ENCODE measurements at places on chromosomes 6 and 20.
A peak's percentile ranks its signal among the peaks of the same experiment; 100 is the strongest.

DNA sequence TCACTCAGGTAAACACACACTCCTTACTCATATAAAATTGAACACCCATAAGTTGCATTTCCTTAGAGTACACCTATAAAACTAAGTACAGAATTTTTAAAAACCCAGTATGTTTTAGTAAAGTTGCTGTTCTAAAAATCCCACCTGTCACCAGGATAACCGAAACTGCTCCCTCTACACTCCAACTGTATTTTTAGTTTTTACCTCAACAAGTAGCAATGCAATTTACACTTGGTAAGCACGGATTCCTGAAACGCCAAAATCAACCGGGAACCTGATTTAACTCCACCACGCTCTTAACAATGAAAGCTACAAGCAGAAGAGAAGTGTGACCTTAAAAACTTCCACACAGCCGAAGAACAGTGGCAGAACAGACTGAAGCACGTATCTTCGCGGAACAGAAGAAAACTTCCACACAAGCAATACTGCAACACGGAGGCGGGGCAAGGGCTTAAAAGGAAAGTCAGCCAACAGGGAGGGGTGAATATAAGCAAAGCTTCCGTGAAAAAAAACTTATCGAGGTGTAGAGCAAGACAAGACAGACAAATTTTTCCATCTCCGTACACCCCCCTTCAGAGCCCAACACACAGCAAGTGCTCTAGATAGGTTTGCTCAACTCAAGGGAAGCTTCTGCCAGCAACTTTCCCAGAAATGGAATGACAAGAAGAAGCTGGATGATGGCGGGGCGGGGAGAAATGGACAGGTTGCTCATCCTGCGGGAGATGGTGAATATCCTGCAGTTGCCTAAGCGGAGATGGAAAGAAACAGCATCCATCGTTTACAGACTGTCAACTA is 1.4 kb downstream of the STAU1 start:
- peak; percentile 20 for DNase-seq

DNA sequence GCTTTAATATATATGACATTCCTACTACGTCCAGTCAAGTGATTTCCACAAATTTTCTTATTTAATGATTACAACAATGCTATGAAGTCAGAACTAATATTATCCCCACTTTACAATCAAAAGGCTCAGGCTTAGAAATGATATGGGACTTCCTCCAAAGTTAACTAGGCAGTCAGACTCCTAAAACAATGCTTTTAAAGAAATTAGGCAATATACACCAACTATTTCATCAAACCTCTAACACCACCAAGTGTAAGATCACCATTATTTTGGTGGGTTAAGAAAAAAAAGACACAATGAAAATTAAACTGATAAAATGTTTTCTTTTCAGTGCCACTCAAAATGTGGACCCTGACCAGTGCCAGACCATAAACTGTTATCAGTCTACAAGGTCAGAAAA is 256.1 kb upstream of the RUNX2 start:
- no peak for DNase-seq

DNA sequence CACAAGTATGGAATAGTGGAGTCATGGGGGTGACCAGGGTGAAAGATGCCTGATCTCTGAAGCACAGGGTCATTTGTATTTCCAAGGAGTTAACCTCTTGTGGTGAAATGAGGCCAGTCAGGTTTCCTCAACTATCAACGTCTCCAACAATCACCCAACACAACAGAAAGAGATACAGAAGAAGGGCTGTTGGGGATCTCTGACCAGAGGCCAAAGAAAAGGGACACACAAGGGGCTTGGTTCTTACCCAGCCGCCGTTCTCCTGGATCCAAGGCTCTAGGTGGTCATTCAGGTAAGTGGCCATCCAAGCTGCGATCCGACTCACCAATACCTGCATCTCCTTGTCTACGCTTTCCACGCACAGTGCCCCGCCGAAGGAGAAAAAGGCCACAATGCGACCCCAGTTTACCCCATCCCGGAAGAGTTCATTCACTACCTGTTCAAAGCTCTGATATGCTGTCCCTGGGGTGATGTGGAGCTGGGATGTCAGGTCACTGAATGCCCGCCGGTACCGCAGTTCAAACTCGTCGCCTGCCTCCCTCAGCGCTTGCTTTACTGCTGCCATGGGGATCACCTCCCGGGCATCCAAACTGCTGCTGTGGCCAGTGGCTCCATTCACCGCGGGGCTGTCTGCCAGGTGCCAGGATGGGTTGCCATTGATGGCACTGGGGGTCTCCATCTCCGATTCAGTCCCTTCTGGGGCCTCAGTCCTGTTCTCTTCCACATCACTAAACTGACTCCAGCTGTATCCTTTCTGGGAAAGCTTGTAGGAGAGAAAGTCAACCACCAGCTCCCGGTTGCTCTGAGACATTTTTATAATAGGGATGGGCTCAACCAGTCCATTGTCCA is 1.0 kb downstream of the BCL2L1 start:
- DNase-seq = peak; percentile 61

GRCh38 chr6:156316583-156317125 is 460.5 kb upstream of the ARID1B start:
- DNase-seq = no peak

DNA sequence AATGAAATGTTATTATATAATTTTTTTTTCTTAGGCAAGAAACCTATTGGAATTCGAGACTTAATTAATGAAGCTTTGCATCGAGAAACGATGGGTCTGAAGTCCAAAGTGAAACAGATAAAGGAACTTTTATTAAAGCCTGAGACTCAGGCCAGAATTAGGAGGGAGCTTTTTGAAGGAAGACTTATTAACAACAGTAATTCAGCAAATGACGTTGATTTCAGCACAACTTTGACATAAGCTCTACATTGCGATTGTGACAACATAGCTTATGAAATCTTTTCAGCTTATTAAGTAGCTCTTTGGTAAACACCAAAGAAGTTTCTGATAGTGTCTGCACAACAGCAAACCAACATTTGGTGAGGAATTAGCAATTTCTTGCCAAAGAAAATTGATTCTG is 147.1 kb downstream of the AKAP7 start:
- no peak for DNase-seq

DNA sequence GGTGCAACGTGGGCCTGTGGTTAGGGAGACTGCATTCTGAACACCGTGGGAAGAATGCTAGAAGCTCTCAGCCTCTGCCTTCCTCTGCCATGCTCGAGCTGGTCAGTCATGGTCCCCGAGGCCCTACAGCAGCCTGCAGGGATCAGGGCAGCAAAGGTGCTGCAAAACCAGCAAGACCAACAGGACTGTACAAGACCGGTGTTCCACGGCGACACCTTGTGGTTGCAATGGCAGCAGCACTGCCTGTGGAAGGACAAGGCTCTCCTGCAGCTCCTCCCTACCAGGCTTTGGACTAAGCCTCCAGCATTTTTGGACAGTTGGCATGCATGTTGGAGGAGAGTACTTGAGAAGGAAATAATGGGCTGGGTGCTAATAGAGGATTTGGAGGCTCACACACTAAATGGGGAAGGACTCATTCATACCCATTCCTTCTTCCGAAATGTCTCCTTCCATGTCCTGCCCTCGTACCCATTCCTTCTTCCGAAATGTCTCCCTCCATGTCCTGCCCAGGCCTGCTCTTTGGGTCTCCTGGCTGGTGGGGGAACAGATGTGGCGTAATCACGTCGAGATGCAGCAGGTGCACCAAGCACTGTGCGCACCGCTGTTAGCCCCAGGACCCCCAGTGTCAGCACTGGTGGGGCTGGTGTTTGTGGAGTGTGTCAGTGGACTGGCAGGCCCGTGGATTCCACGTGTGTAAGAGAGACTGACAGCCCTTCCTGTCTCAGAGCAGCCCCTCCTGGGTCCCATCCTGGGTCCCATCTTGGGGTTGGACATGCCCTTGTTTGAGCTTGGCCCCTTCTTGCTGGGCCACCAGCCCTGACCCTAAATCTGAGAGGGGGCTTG is 18.6 kb upstream of the MYT1 start:
- no peak for DNase-seq

DNA sequence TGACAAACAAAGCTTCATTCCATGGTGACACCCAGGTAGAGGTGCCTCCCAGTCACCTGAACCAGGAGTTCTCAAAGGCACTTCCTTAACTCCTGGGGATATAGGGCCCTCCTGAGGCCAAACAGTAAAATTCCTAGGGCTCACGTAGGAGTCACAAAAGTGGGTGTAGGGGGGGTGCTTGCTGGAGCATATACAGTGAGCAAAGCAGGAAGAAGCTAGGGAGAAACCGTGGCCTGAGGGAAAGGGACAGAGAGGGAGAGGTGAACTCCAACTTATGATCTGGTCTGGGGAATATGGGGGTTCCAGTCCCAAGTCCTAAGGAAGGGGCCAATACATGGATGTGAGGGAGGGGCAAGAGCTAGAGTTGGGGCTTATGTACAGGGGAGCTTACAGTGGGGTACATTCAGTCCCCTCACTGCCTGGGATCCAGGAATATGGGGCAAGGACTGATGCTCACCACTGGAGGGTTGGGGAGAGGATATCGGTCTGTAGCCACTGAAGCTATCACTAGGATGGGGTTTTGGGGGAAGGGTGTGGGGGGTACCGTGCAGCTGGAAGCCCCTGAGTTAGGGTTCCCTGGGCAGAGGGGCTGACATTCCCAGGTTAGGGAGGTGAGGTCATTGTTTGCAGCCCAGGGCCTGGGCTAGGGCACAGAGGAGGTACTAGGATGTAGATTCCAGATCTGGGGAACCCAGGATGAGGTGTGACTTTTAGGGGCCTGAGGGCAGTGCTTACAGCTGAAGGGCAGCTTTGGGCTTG is 950 bp downstream of the PEDS1 start:
- no peak for DNase-seq

- DNase-seq = peak; percentile 41
Observed at GRCh38 chr6:27157459-27158315, 89.8 kb upstream of the PRSS16 start.

GRCh38 chr6:56708810-56709597 is 66.3 kb upstream of the DST start:
- peak; percentile 62 for DNase-seq

- DNase-seq = no peak
Observed at GRCh38 chr6:20919677-20920385, 385.6 kb downstream of the CDKAL1 start.

- DNase-seq = peak; percentile 91
Observed at GRCh38 chr20:2742934-2743559, 50.5 kb downstream of the EBF4 start.

DNA sequence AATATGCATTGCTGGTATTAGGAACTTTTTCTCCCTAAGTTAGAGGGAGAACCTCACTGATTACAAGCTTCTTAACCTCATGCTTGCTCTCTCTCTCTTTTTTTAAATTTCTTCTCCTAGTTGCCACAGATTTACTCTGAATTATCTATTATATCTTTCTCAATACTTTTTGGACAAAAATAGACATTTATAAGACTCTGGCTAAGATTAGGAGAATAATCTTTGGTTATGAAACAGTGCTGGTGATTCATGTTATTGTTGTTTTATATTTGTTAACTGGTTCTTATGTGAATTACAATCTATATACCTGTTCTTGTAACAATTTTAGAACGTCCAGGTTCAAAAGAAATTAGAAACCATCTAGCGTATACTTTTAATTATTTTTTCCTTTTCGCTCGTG is 187.8 kb downstream of the OGFRL1 start:
- DNase-seq = no peak

DNA sequence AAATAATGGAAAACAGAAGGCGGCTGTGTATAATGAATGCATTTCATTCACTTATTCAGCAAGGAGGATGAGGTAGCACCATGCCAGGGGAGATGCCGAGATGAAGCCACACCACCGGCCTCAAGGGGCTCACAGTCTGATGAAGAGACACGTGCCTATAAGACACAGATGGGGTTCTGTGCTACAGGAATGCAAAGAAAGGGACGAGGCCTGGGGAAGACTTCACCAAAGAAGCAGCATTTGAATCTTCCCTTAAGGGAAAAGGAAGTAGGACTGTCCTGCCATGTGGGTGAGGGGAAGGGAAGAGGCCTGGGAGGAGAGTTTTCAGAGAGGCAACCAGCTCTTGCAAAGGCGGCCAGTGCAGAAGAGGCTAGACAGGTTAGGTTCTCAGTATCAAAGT is 98.9 kb downstream of the PSMG4 start:
- DNase-seq = no peak

GRCh38 chr6:72650081-72650745 is 28.3 kb downstream of the KCNQ5 start:
- DNase-seq = no peak

- DNase-seq = no peak
Observed at GRCh38 chr6:129774697-129775447, 64.9 kb upstream of the ARHGAP18 start.

- DNase-seq = no peak
Observed at GRCh38 chr6:40779409-40779808, 192.2 kb upstream of the LRFN2 start.

GRCh38 chr6:13743736-13744127 is 32.1 kb upstream of the RANBP9 start:
- DNase-seq = no peak

GRCh38 chr6:103983011-103983410 is 876.7 kb downstream of the HACE1 start:
- DNase-seq = no peak

- no peak for DNase-seq
Observed at GRCh38 chr20:61499859-61500554, 247.9 kb downstream of the CDH4 start.

DNA sequence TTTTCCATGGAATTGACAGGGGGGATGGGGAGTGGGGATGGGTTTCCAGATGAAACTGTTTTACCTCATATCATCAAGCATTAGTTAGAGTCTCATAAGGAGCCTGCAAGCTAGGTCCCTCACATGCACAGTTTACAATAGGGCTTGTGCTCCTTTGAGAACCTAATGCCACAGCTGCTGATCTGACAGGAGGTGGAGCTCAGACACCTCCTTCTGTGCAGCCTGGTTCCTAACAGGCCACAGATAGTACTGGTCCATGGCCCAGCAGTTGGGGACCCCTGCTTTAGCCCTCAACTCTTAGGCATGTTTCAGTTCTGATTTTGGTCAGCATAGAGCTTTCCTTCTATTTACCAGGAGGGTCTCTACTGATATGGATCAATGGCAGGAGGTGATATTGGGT is 251.6 kb downstream of the LAMA2 start:
- DNase-seq = no peak

DNA sequence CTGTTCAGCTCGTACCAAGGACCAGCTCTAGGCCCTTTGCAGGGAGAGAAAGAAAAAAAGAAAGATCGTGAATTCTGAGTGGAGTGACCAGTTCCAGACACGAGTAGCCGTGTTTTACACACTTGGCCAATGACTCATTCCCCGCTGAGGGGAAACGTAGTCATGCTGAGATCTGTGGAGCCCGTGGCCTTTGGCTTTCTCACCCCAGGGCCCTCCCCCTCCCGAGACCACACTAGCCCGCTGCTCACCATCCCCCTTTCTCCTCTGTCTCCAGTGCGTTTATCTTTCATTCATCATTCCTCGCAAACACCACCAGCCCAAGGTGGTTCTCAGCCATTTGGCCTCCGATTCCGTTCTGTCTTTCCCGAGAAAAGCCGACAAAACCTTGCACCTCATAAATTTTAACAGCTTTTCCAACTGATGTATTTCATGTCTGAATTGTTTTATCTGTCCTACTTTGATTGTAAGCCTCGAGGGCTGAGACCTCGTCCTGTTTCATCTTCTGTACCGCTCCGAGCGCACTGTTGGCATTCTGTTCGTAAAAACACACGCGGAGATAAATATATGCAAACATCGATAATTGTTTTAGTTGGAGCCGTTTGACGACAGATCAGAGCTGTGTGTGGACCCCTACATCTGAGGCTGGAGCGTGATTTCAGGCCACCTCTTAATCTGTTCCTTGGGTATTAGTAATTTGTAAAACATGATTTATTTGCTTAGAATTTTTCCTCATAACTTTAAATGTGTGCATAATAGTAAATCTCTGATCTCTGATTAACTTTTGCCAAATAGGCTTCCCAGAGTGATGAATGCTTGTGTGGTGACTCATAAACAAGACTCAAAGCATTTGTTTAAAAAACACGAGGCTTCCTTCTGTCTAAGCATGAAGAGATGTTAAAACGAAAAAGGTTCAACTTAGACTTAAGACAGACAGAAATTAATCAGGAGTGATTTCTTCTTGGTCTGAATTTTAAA is 336.6 kb downstream of the CDH4 start:
- DNase-seq = no peak
